Stimulated activated CD4-positive, alpha-beta T cell treated with anti-CD3 and anti-CD28 coated beads, Interleukin-4, amount 100 ng/mL, for 24 hours (primary cell): ENCODE measurements at places on chromosomes 6 and 20.
A peak's percentile ranks its signal among the peaks of the same experiment; 100 is the strongest.

DNA sequence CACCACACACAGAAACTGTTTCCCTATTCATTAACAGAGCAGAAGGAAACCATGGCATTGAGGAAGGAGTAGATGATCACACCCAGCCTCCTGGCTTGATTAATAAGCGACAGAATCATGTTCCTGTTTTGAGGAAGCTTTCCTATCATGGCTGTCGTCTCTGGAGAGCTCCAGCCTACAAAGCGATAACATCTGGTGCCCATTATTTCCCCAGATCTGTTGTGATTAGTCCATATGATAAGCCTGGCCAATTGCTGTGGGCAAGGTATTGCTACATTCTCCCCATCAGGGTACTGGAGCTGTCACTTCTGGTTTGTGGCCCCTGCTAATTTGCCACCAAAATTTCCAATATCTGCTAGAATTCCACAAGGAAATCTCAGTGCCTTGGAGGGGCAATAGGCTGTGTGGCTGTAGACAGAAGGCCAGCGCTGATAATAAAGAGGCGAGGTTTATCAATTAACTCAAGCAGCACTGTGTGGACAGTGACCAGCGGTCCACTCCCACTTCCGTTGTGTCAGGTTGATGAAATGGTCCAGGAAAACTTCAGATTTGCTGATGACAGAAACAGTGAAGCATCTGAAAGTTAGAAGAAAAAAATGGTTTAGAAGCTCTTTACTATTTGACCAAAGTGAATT lies 66.4 kb downstream of the OLIG3 start:
- no peak for DNase-seq

DNA sequence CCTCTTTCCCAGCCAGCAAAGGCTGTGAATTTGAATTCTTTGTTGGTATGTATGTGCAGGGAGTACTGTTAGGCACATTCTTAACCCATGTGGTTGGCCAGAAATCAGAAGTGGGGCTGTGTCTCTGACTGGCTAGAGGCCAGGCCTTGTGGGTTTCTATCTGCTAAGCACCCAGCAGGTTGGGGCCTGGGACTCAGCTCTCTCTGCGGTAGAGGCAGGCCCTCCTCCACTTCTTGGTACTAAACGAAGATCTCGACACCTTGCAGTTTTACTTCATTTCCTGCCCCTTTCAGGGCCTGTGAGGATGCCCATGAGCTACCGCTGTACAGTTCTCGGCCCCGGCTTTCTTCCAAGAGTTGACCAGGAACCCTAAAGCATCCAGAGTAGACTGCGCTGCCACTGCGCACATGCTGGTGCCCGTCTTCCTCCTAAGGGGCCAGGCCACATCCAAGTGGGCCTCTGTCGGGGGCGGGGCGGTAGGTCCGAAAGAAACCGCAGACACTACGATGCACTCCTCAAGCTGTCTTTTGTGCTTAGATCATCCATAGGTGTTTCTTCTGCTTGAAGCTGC lies 51.1 kb downstream of the TCP11 start:
- no peak for DNase-seq

GRCh38 chr6:169409742-169410312 lies 156.2 kb upstream of the THBS2 start:
- DNase-seq = no peak

DNA sequence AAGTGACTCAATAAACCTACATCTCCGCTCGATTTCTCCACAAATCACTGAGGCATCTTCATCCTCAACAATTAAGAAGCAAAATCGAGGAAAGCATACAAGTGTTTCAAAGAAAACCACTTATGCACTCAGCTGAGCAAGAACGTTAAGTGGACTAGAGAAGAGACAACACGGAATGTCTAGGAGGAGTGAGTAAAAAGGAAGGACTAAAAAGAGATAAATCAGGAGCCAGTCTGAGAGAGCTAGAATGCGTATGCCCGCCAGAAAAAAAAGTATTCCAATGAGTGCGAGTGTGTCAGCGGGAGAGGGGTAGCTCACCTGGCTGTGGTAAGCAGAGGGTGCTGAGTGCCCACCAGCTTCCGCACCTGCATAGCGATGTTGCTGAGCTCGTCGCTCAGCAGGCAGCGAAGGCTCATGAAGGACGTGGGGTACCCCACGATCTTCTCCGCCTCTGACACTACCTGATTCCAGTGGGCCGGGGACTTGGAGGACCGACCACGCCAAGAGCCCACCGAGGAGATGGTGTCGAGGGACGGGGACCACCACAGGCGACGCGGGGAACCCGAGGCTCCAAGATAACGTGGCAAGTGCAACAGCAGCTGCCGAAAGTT lies 587 bp downstream of the PDSS2 start:
- DNase-seq = no peak

- no peak for DNase-seq
Observed at GRCh38 chr6:42762426-42762859, 16.5 kb upstream of the TBCC start.

GRCh38 chr6:52611833-52612232 lies 35.0 kb upstream of the TRAM2 start:
- DNase-seq = no peak

- DNase-seq = no peak
Observed at GRCh38 chr6:26217714-26218075, 130.5 kb downstream of the HFE start.

GRCh38 chr20:52152921-52153320 lies 38.7 kb downstream of the ZFP64 start:
- no peak for DNase-seq

- no peak for DNase-seq
Observed at GRCh38 chr6:110900028-110900598, 25.5 kb downstream of the AMD1 start.

- no peak for DNase-seq
Observed at GRCh38 chr6:144029452-144029851, 21.4 kb upstream of the PLAGL1 start.

- no peak for DNase-seq
Observed at GRCh38 chr6:157759028-157759427, 64.0 kb upstream of the SNX9 start.

- peak; percentile 94 for DNase-seq
Observed at GRCh38 chr6:97282726-97283617, at the start of gene MMS22L. Gene MMS22L (minus strand): TSS chr6:97283216. CDS start chr6:97282477, 739 bp downstream.

DNA sequence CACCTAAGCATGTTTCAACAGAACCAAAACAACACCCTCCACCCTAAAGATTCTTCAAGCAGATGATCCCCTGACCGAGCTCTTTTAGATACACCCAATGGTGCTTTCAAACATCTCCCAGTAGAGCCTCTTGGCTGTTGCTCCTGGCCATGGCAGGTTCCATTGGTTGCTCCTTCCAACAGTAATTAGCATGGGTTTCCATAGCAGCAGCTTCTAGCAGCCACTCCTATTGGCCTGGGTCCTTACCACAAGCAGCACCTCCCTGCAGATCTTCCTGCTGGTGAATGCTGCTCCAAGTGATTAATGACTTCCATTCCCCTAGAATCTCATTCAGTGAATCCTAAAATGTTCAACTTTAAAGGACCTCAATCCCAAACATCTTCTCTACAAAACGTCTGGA lies 13.9 kb downstream of the CCN2 start:
- no peak for DNase-seq

GRCh38 chr20:54320148-54320607 lies 112.3 kb downstream of the PFDN4 start:
- DNase-seq = no peak

- no peak for DNase-seq
Observed at GRCh38 chr6:151142676-151143075, 97.1 kb upstream of the AKAP12 start.

DNA sequence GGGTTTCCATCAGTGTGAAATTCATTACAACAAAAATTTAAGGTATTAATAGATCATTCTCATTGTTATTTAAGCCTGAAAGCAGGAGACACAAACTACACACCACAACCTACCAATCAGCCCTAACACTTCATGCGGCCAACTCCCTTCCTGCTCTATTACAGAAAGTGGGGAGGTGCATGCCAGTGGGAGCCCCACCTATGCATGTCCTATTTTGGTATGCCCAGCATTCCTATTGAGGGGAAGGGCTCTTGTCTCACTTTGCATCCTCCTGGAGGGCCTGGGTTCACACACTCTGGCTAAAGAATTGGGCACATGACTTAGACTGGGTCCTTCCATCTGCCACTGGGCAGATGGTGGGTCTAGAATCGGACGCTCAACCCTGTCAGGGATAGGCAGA lies 450.0 kb downstream of the PTPRT start:
- no peak for DNase-seq

DNA sequence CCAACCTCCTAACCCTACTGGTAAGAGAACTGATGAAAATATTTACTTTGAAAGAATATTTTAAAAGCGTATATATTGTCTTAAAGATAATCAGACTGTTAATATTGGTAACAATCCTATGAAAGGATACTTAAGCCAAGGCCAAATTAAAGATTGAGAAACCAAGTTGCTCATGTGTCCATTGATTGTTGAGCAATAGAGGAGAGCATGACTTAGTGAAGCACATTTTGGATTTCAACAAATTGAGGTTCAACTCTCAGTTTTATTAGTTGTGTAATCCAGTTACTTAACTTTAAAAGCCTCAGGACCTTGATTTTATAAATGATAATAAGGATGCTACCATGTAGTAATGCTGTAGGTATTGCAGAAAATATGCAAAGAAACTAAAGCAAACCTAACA lies 56.8 kb downstream of the PRL start:
- DNase-seq = no peak

DNA sequence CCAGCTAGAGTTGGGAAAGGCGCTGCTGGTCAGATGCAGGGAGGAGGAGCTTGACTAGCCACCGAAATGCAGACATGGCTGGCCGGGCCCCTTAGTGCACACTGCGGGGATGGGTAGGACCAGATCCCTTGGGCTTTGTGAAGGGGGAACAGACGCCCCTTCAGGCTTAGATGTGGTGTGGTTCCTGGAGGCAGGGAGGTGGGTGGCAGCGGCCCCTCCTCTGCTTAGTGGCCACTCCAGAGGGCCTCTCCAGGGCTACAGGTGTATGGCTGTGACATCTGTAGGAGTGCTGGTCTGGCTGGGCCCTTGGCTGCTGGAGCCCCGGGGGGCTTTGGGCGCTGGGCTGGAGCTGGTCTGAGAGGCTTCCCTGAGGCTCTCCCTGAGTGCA lies 5.9 kb downstream of the CCND3 start:
- no peak for DNase-seq

- no peak for DNase-seq
Observed at GRCh38 chr20:11780765-11781369, 136.8 kb upstream of the BTBD3 start.

- no peak for DNase-seq
Observed at GRCh38 chr20:45339799-45340198, 8.4 kb downstream of the SDC4 start.

DNA sequence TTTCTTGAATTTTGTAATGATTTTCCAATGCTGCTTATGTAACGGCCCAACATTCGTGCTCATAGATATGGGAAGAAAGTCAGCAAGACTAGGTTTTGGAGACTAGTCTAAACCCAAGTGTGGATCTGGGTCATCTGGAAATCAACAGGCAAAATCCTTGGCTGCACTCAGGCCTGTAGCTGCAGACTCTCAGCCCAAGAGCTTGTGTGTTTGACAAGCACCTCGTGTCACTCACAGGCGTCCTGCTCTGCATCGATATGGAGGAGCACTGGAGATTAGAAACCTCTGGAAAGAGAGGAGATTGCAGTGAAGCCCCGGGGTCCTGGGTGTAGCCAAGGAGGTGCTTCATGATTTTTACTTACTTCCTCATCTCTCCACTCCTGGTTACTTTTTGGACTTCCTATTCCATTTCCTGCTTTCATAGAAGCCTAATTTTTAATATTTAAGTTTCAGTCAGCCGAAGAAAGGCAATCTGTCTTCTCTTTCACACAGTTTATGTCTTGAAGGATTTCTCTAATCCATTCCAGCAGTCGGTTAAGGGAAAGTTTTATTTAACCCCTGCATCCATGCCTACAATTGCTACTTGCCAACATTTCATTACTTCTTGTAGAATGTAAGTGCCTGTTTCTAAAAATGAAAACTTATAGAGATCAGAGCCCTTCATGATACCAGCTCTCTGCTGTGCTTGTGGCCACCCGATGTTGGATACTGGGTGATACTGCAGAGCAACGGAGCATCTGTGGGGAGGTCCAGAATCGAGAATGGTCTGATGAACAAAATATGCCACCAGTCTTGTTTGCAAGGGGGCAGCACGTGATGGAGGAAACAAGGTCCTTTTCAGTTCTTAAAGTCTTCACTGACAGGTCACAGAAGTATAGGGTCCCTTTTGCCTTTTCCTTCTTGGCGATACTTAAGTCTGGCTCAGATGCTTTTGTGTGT lies 296.3 kb downstream of the QKI start:
- no peak for DNase-seq

GRCh38 chr20:24933266-24933908 lies 15.7 kb upstream of the CST7 start:
- DNase-seq = no peak

DNA sequence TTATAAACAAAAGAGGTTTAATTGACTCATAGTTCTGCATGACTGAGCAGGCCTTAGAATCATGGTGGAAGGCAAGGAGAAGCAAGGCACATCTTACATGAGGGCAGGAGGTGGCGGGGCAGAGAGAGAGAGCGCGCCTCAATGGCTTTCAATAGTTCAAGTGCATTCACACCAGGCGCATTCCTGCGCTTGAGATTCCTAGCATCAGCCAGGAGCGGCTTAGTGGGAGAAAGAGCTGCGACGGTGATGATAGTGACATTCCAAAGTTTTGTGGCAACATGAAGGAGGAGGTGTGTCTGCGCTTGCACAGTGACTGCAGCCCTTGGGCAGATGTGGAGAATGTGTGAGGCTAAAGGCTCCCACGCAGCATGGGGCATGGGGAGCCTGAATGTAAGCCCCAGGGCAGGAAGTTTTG lies 25.0 kb upstream of the EMILIN3 start:
- DNase-seq = no peak

GRCh38 chr6:32962213-32962826 lies 6.1 kb upstream of the BRD2 start:
- no peak for DNase-seq

DNA sequence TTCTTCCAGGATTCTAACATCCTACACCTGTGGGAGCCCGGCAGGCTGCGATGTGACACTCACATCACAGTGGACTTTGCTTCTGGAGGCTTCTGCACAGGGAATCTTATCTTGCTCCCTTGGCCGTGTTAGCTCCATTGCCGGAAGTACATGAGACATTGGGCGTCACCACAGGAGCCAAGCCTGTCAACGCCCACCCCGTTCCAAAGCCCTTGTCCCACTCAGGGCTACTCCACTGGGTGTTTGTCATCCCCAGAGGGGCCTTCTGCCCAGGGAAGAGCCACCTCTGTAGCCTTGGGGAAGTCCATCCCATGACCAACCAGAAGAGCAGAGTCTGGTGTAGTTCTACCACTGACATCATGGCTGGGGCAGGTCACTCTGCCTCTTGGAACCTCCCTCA lies 1.7 kb downstream of the RAB44 start:
- DNase-seq = no peak
